Myocyte (in vitro differentiated cells): ENCODE measurements at places on chromosomes 6 and 20. TPM values are rescaled to one million over a fixed set of nuclear protein-coding genes. Genes with fewer than 3 reads are reported as not detected.

Gene LAMA2
- 121 and 137 TPM in 2 replicates for total RNA-seq

Gene SIGLEC1
- 0.53 and 1.3 TPM in 2 replicates for total RNA-seq

Gene MED23
- total RNA-seq, result 26.5 and 26.7 TPM in 2 replicates

Gene PDCD2
- total RNA-seq, result 88.7 and 119 TPM in 2 replicates

Gene EGFL8
- total RNA-seq, result 1.4 and 2.2 TPM in 2 replicates

Gene TSBP1
- total RNA-seq, result not detected in 2 replicates

Gene PTCRA
- not detected in 2 replicates for total RNA-seq

Gene TNFRSF21
- total RNA-seq, result 27.7 and 30.3 TPM in 2 replicates

Gene WFDC12
- total RNA-seq, result not detected in 2 replicates

Gene GRIK2
- 9.2 and 14.3 TPM in 2 replicates for total RNA-seq

Gene ZNF165
- 0.78 TPM in 1 of 2 replicates, not detected in the other for total RNA-seq

Gene VIP
- total RNA-seq, result not detected in 2 replicates

Gene KIZ
- total RNA-seq, result 16.9 and 29.0 TPM in 2 replicates

Gene RIMS1
- 0.21 and 1.8 TPM in 2 replicates for total RNA-seq

Gene TLDC2
- total RNA-seq, result not detected in 2 replicates

Gene TSHZ2
- total RNA-seq, result 0.27 TPM in 1 of 2 replicates, not detected in the other

Gene GLO1
- 179 and 204 TPM in 2 replicates for total RNA-seq

Gene ARFGEF2
- total RNA-seq, result 27.6 and 36.3 TPM in 2 replicates

Gene CRYBG1
- total RNA-seq, result 2.2 and 5.5 TPM in 2 replicates

Gene TMEM217
- total RNA-seq, result 0.35 and 1.0 TPM in 2 replicates

Gene PACSIN1
- 4.4 and 5.4 TPM in 2 replicates for total RNA-seq

Gene QKI
- total RNA-seq, result 289 and 423 TPM in 2 replicates
